Effector CD4-positive, alpha-beta T cell (primary cell): ENCODE measurements at places on chromosomes 13 and 19.

DNA sequence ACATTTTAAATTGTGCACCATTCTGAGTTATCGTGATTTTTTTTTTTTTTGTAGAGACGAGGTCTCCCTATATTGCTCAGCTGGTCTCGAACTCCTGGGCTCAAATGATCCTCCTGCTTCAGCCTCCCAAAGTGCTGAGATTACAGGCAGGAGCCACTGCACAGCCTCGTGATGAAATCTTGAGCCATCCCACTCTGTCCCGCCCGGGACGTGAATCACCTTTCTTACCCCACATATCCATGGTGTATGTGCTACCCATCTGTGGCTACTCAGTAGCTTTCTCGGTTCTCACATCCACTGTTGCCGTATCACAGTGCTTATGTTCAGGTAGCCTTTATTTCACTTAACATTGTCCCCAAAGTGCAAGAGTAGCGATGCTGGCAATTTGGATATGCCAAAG, 26.5 kb downstream of the PAK4 start:
- DNase-seq = no peak

GRCh38 chr19:12891553-12892021, 627 bp downstream of the GCDH start:
- no peak for DNase-seq

- no peak for DNase-seq
These were observed 31.4 kb upstream of the GGACT start for GRCh38 chr13:100619940-100620339.

- no peak for DNase-seq
These were observed 36.8 kb downstream of the CAB39L start for GRCh38 chr13:49407068-49407467.

DNA sequence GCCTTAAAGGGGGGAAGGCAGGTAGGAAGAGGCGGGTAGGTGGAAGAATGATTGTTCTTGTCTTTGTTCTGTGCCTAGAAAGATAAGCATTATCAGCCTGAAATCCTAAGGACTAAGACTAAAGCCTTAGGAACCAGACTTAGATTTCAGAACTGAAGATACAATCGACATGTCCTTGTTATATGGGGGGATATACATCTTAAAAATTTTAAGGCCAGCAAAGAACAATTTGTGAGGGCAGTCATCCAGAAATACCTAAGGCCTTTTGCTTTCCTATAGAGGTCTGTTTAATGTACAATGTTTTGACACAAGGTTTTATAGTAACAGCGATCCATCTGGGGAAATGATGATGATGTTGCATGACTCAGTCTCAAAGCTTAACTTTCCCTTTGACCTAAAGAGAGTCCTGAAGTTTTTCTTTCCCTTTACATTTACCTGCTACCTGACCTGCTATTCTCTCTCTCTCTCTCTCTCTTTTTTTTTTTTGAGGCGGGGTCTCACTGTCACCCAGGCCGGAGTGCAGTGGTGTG, 20.2 kb upstream of the CEACAM6 start:
- no peak for DNase-seq

DNA sequence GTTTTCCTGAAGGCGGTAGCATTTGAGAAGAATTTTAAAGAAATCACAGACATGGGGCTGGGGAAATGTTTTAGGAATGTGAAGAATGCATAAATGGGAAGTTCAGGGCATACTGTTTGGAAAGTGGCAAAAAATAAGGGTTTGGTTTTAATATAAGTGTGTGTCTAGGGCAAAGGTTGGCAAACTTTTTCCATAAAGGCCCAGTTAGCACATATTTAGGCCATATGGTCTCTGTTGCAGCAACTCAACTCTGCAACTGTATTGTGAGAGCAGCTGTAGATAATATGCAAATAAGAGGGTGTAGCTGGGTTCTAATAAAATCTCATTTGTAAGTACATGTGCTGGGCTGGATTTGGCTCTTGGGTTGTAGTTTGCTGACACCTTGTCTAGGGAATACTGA, 521.9 kb downstream of the DIAPH3 start:
- no peak for DNase-seq
